ENCODE measurements at places on chromosomes 5 and 9. TPM values are rescaled to one million over a fixed set of nuclear protein-coding genes. Genes with fewer than 3 reads are reported as not detected.

The IL17B gene
- not detected for total RNA-seq

DNA sequence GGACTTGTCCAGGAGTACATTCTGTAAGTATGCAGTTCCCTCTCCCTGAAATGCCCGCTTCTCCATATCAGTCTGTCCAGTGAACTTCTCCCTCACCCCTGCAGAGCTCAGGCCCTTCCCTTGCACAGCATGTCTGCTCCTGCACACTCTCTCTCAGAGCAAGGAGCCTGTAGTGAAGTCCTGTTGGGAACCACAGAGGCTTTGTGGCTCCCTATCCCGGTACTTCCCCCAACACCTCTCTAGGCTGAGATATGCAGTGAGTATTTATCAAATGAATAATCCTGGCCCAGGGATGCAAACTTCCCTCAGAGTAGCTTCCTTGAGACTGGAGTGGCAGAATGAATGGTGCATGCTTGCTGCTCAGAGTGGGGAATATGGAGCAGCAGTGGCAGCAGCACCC lies 48.8 kb downstream of the POC5 start:
- DNase-seq: no peak

GRCh38 chr9:1604942-1605560 lies 410.1 kb upstream of the SMARCA2 start:
- DNase-seq: no peak

GRCh38 chr5:177025101-177025601 lies 2.7 kb downstream of the ZNF346 start:
- DNase-seq: no peak

- no peak for DNase-seq
Observed at GRCh38 chr5:147410496-147411358, 99.1 kb downstream of the DPYSL3 start.

- no peak for DNase-seq
Observed at GRCh38 chr5:1504617-1505016, 19.1 kb downstream of the LPCAT1 start.

DNA sequence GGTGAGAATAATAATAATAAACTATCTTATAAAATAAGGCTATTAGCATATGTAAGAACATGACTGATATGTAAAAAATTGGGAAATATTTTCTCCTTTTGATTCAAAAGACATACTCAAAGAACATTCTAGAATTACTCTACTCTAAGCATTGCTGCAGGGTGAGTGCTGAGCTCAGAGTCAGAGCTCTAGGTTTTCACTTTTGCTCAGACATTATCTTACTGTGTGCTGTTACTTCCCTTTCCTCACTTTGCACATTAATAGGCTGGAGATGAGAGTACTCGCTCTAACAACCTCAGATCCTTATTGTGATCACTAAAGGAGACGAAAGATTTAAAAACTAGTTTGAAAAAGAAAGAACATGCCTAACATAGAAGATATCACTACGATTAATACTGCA lies 99.4 kb upstream of the C9orf72 start:
- DNase-seq: no peak

The PCDHB15 gene
- total RNA-seq: 22.1 TPM

The CFAP90 gene
- total RNA-seq: 2.2 TPM

- DNase-seq: no peak
Observed at GRCh38 chr9:116476002-116476401, 211.1 kb upstream of the TRIM32 start.

- no peak for DNase-seq
Observed at GRCh38 chr9:90815183-90815943, 13.7 kb downstream of the SYK start.

The GNA14 gene
- 0.31 TPM for total RNA-seq

The PCDHB4 gene
- 4.7 TPM for total RNA-seq

The FOXD4L5 gene
- 0.47 TPM for total RNA-seq

The ADAMTS6 gene
- 17.5 TPM for total RNA-seq
